ENCODE measurements at places on chromosomes 1 and 21.

- no peak for DNase-seq
Observed at GRCh38 chr1:22814176-22815042, 103.8 kb downstream of the EPHB2 start.

- DNase-seq = no peak
Observed at GRCh38 chr1:30447080-30447479, 276.3 kb downstream of the MATN1 start.

- DNase-seq = no peak
Observed at GRCh38 chr1:160437432-160438316, 37.3 kb downstream of the VANGL2 start.

DNA sequence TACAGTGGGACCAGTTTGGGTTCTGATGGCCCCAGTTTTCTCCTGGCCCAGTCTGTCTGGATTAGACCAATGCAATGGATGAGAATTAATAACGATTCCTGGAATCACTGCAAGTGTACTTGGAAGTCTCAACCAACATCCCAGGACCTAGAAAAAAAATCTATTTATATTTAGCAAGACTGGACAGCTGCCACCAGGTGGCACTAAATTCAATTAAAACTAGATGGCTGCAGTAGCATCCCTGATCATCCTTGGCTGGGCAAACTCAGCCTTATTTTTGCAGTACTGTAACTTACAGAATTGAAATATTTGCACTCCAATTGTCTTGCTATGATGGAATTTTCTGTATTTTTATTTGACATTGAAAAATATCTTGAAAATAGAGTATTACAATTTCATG, 165.7 kb downstream of the NCAM2 start:
- no peak for DNase-seq

GRCh38 chr1:199087144-199087543, 448.3 kb downstream of the PTPRC start:
- DNase-seq = no peak

DNA sequence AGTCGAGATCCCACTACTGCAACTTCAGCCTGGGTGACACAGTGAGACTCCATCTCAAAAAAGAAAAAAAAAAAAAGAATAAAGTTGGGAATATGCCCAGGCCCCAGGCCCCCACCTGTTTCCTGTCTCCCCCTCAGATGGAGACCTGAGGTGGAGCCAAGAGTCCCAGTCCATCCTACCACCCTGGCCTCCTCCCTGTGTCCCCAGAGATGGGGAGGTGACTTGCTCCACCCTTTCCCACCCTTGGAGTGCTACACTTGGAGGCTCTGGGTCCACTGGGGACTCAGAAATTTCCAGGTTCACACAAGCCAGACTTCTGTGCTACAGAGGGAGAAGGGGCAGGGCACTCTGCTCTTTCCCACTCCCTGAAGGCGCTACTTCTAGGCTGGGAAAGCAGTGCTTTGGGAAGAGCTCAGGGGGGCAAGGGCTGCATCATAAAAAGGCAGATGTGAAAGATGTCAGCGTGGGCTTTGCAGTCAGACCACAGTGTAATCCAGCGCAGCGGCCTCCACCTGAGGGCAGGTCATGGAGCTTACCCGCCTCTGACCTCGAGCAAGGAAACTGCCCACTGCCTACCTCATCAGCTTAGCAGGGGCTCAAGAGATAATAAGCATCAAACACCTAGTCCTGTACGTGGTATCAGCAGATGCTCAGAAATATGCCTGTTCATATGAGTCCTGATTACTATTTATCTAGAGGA, 13.4 kb downstream of the TMEM63A start:
- no peak for DNase-seq

- DNase-seq = no peak
Observed at GRCh38 chr1:13730291-13730690, 30.3 kb downstream of the PRDM2 start.

GRCh38 chr21:36704958-36705678, 6.2 kb downstream of the SIM2 start:
- no peak for DNase-seq

DNA sequence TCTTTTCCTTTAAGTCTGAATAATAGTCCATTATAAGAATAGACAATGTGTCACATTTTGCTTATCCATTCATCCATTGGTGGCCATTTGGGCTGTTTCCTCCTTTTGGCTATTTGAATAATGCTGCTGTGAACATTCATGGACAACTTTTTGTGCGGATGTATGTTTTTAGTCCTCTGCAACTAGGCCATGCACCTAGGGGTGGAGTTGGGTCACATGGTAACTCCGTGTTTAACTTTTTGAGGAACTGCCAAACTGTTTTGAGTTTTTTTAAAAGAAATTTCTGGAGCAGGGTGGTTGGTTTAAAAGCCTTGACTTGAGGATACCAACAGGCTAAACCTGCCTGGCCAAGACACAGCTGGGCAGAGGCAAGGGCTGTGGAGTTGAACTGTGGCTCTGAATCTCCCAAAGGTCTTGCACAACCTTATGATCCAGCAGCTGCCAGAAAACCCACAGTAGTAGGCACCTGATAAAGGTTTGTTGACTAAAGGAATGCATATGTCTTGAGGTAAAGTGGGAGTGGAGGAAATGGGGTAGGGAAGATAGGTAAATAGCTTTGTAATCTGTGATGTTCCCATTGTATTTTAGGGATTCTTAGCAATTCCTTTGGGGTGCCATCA, 5.6 kb upstream of the RPTN start:
- DNase-seq = no peak

GRCh38 chr1:248696774-248697173, 5.8 kb downstream of the OR14I1 start:
- DNase-seq = no peak

GRCh38 chr1:223716302-223716862, 4.0 kb downstream of the CAPN2 start:
- DNase-seq = no peak

- no peak for DNase-seq
Observed at GRCh38 chr21:21907271-21907670, 909.1 kb downstream of the NCAM2 start.

DNA sequence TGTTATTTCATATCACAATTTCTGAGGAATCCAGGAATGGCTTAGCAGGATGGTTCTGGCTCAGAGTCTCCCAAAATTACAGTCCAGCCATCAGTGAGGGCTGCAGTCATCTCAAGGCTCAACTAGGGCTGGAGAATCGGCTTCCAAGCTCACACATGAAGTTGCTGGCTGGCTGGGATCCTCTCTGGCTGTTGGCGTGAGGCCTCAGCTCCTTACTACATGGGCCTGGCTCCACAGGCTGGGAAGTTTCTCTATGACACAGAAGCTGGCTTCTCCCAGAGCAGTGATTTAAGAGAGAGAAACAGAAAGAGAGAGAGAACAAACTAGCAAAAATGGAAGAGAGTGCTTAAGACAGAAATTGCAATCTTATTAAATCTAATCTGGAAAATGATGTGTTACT, 38.8 kb upstream of the RGS8 start:
- no peak for DNase-seq

GRCh38 chr21:14875704-14876523, 188.9 kb downstream of the NRIP1 start:
- no peak for DNase-seq

DNA sequence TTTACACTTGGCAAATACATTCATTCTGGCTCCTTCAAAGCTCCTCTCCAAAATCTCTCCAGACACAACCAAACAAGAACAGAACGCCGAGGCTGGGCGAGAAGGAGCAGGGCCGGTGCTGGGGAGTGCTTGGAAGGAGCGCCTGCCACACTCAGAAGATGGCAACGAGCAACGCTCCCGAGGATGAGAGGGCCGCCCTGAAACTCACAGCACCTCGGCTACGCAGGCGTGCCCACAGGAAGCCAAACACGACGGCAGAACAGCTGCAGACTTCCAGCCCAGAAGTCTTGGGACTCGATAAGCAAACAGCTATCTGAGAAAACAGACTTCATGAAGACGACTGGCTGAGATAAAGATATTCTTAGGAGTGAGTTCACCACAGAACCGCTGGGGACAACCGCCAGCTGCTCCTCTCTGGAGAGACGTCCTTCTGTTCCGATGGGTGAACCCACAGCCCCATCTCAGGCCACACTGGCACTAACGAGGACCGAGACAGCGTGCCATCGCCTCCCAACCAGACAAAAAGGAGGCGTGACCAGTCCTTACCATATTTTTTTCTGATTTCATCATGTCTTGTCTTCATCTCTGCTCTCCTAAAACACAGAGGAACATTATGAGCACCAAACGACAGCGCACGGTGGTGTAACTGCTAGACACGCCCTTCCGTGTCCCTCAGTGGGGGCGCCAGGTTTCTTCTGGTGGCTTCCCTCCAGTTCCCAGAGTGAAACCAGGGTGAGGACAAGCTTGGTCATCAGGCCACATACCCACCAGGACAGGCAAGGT, 18.6 kb downstream of the PTTG1IP start:
- no peak for DNase-seq

DNA sequence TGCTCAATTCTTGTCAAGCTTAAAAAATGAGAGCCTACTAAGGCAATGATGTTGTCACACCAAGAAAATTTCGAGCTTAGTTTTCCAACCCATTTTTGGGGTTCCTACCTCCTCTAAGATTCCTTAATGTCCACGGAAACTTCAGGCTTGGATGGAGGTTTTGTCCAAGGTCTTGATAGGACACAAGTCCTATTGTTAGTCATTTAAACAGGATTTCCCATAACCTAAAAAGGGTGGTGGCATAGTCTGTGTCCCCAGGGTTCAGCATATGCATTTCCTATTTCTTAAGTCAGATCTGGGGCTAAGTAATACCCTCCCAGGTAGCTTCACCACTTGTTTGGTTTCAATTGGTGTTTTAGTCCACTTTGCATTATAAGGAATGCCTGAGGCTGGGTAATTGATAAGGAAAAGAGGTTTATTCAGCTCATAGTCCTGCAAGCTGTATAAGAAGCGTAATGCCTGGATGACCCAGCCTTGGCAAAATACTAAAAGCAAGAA, 10.9 kb upstream of the PADI2 start:
- no peak for DNase-seq

- DNase-seq = no peak
Observed at GRCh38 chr1:29237852-29238619, 1.7 kb downstream of the PTPRU start.

DNA sequence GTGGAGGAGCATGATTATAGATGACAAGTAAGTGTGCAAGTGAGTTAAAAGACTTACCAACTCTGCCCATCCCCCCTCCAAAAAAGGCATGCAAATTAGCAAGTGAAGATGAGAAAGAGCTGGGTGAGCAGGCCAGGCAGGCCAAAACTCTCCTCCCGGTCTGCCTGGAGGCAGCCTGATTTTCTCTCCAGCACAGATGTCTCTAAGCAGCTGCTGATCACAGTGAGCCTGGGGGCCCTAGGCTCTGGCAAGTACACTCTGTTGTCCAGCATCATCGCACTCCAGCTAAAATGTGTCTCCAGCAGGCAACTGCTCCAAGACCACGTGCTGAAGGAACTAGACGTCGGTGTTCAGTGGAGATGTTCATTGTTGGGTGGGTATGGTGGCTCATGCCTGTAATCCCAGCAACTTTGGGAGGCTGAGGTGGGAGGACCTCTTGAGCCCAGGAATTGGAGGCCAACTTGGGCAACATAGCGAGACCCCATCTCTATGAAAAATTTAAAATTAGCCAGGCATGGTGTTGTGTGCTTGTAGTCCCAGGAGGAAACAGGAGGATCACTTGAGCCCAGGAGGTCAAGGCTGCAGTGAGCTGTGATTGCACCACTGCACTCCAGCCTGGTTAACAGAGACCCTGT, 56.7 kb upstream of the PUM1 start:
- no peak for DNase-seq

DNA sequence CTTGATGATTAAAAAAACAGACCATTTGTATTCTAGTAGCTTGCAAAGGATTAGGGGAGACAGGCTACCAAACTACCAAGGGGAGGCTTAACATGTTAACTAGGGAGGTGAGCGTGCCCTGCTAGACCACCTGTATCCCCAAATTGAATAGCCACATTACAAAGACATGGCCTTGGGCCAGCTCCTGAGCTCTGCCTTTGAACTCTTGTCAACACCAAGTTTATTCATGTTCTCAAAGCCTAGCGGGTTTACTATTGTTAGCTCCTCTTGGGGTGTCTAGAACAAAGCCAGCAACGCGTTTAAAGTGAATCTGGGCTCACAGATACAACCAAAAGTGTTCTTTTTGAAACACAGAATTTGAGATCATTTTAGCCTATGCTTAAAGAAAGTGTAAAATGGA, 36.3 kb downstream of the SMYD2 start:
- DNase-seq = no peak

- no peak for DNase-seq
Observed at GRCh38 chr1:45854724-45855123, 51.3 kb downstream of the MAST2 start.

DNA sequence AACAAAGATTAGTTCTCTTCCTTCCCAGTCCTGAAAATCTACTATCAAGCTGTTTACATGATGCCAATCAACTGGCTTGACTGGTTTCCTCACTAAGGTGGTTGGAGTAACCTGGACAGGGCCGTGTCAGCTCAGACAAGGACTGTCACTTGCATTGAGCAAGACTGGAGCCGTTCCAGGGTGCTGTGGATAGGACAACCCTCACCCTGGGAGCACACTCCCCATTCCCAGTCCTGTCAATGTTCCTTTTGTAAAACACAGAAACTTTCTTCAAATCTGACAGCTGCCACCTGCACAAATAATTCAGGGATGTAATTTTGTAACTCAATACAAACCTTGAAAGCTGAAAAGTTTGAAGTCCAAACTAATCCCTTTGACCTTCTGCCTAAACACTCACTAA, 31.4 kb downstream of the PLPP3 start:
- DNase-seq = no peak

DNA sequence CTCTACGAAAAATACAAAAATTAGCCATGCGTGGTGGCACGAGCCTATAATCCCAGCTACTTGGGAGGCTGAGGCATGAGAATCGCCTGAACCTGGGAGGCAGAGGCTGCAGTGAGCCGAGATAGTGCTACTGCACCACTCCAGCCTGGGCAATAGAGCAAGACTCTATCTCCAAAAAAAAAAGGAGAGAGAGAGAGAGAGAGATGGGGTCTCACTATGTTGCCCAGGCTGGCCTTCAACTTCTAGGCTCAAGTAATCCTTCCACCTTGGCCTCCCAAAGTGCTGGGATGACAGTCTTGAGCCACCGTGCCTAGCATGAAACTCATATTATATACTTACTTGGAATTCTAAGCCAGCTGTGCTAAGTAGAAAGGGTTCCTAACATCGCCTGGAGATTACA, 29.7 kb downstream of the PSMB2 start:
- no peak for DNase-seq

- DNase-seq = no peak
Observed at GRCh38 chr1:44677201-44677766, 2.8 kb downstream of the ARMH1 start.

- no peak for DNase-seq
Observed at GRCh38 chr1:29083317-29084195, 40.1 kb downstream of the TMEM200B start.

- DNase-seq = no peak
Observed at GRCh38 chr1:243582326-243582725, 267.7 kb downstream of the AKT3 start.

GRCh38 chr1:31672986-31673385, 28.3 kb upstream of the PEF1 start:
- no peak for DNase-seq

DNA sequence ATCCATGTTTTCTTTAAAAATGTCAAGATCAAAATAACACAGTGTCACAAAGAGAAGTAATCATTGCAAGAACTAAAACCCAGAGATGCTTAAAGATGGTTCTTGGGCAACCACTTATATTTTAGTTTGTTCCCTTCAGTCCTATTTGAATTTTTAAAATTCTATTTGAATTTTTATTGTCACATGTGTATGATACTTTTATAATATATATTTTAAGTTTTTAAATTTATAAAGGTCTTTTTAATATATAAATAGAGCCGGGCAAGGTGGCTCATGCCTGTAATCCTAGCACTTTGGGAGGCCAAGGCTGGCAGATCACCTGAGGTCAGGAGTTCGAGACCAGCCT, 22.3 kb upstream of the DISC1 start:
- DNase-seq = no peak

GRCh38 chr1:51515982-51516648, 3.0 kb downstream of the EPS15 start:
- DNase-seq = no peak
